SK-MEL-5 (cell line): ENCODE measurements at places on chromosomes 16 and 17.

GRCh38 chr16:87132361-87133014 lies 184.7 kb downstream of the C16orf95 start:
- DNase-seq, result peak; percentile 71

- DNase-seq, result no peak
These were observed 9.1 kb downstream of the CTCF start for GRCh38 chr16:67571464-67571863.

DNA sequence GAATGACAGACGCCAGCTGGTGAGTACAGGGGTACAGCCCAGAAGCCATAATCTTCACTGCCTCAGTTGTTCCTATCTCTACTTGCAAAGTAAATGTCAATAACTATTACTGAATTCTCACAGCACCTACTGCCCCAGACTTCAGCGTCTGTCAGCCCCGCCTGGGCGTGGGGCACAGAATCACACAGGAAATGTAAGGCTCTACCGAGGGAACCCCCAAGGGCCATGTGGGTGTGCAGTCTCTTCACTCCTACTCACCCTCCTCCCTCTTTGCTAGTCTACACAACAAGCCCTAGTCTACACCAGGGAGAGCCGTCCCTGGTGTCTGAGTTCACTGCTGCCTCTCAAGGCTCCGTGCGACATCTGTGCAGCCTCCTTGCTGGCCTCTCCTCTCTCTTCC lies 4.5 kb downstream of the NPTX1 start:
- DNase-seq, result no peak

DNA sequence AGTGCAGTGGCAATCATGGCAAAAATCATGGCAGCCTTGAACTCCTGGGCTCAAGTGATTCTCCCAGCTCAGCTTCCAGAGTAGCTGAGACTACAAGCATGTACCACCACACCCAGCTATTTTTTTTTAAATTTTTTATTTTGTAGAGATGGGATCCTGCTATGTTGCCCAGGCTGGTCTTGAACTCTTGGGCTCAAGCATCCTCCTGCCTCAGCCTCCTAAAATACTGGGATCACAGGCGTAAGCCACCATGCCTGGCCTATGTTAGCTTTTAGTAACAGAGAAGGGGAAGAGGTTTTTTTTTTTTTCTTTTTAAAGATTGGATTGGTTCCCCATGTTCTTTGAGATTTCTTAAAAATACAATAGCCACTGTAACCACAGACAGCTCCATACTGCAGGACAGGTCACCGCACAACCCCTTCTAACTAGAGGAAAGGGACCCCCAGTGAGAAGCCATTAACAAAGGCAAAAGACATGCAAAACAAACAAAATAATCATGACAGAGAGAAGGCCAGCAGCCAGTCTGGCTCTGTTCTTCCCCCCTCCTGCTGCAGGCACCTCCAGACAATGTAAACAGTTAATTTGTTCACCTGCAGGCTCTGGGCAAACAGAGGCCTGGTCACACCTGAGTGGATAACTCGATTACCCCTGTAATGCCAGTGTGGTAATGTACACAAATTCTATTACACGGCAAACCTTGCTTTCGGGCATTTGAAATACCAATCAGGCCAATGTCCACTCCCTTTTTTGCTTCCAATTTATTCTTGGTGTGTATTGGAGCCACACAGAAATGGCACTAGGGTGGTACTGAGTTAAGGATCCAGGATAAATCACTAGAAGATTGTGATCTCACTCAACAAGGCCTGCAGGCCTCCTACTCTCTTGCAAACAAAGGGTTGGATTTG lies 52.9 kb downstream of the SNX11 start:
- DNase-seq, result no peak
